ENCODE measurements at places on chromosomes 3 and 15.

GRCh38 chr3:38117748-38118420, 19.0 kb downstream of the ACAA1 start:
- no peak for DNase-seq

DNA sequence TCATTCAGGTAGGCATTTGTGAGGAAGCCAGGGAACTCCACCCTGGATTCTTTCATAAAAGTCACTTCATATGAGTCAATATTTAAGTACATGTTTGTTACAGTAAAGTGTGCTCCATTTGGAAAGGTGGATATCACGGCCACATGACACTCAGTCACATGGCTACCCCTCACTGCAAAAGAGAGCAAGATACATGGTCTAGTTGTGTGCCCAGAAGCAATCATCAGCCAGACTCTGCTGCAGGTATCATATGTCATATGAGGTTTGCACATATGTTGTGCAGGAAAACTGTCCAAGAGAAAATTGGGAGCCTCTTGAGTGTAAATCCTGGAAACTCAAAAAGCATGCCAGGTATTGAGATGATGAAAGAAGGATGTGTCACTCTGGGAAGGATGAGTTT, 55.0 kb upstream of the NMNAT3 start:
- DNase-seq = no peak

DNA sequence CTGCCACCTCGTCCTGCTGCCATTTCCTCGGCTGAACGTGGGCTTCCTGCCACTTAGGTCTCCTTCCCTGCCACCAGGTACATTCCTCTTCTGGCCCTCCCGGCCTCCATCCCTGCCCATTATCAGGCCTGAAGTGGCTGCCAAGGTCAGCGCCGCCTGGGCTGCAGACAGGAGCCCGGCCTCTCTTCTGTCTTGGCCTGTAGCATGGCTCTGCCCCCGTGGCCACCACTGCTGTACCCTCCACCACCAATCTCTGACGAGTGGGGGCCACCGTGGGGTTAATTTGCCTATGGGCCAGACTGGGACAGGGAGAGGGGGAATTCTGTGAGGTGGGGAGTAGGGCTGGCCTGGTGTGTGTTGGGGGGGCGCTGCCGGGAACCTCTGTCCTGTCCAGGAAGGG, 2.0 kb upstream of the BAHD1 start:
- DNase-seq = no peak

- peak; percentile 53 for DNase-seq
These were observed 21.3 kb upstream of the PLCH1 start for GRCh38 chr3:155766206-155766605.

DNA sequence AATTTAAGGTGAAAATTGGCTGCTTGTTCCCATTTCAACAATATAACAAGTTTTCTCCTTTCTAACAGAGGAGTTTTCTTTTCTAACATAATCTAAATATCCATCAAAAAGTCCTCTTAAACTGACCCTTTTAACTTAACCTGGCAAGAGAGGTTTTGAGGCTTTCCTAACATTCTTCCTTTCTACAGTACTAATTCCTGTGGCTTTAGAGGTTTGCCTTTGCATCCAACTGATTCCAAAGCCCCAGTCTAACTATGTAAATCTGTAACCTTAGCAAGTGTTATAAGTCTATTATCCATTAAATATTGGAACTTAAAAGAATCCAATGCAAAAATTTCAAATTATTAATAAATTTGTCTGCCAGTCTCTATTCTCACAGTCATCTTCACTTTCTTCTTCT, 134.1 kb downstream of the ISL2 start:
- DNase-seq = no peak

- no peak for DNase-seq
These were observed 118.6 kb downstream of the SMAD6 start for GRCh38 chr15:66820481-66821176.

GRCh38 chr3:57627976-57628375, 30.8 kb upstream of the ARF4 start:
- DNase-seq = no peak

GRCh38 chr3:89405176-89405575, 297.8 kb downstream of the EPHA3 start:
- DNase-seq = no peak

GRCh38 chr3:138412821-138413551, 21.4 kb upstream of the ESYT3 start:
- DNase-seq = no peak

- no peak for DNase-seq
These were observed 157.4 kb upstream of the PFN2 start for GRCh38 chr3:150128126-150128525.

- no peak for DNase-seq
These were observed 753.4 kb upstream of the CFAP20DC start for GRCh38 chr3:59803268-59803667.

Data from RWPE1 (cell line).